Mesothelial cell of epicardium (in vitro differentiated cells): ENCODE measurements at places on chromosomes 2 and 18. TPM values are rescaled to one million over a fixed set of nuclear protein-coding genes. Genes with fewer than 3 reads are reported as not detected.

The ALK gene
- total RNA-seq, result 0.09 to 0.23 TPM (median 0.13 TPM) in 3 replicates

The LHCGR gene
- total RNA-seq, result 0.13 TPM in 1 of 3 replicates, not detected in the others

The PLA2R1 gene
- 14.4 to 15.0 TPM (median 14.8 TPM) in 3 replicates for total RNA-seq

- H3K27ac ChIP-seq, result no peak overlapping the region
- no peak overlapping the region for H3K4me3 ChIP-seq
- no peak for DNase-seq
- H3K4me1 ChIP-seq, result no peaks in the 10 kb centered on the region
These were observed 205.1 kb downstream of the ARL4C start for GRCh38 chr2:234291765-234292204.

- no peaks in the 10 kb centered on the region for H3K4me1 ChIP-seq
- H3K27me3 ChIP-seq, result peaks cover 1% of the 10 kb centered on the region
- H3K36me3 ChIP-seq, result no peaks in the 10 kb centered on the region
- peak; percentile 18 for DNase-seq
- H3K27ac ChIP-seq, result no peak overlapping the region
These were observed 19.9 kb downstream of the SNED1 start for GRCh38 chr2:241018051-241018891.

GRCh38 chr2:107727318-107727717, 99.4 kb upstream of the RGPD4 start:
- H3K4me1 ChIP-seq, result no peaks in the 10 kb centered on the region
- DNase-seq, result no peak
- H3K27ac ChIP-seq, result no peak overlapping the region
- H3K27me3 ChIP-seq, result no peaks in the 10 kb centered on the region
- no peaks in the 10 kb centered on the region for H3K36me3 ChIP-seq

DNA sequence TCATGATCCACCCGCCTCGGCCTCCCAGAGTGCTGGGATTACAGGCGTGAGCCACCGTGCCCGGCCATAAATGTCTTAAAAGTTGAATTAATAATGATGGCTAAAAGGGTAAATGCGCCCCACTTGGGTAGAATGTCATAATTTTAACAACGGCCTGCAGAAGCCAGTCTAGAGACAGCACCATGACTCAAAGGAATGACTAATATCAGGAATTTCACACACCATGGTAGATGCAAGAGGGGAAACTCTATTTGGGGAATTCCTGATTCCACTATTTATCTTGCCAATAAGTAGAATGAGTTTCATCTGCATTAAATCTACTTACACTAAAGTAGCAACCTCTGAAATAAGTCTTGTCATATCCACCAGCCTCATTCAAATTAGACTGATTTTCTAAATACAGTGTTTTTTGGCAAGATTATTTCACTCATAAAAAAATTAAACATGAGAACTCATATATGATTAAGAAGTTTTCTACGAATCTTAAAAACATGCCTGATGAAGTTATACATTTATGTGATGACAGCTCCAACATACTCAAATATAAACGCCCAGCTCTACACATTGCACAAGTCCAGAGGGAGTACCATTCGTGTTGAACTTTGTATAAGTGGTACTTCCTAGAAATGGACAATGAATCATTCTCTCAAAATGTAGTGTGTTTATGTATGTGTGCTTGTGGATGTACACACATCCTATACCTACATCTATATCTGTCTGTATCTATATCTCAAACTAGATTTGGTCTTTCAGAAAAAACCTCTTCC, 309.7 kb downstream of the IRS1 start:
- no peak overlapping the region for H3K27ac ChIP-seq
- no peaks in the 10 kb centered on the region for H3K27me3 ChIP-seq
- no peak overlapping the region for H3K4me3 ChIP-seq
- H3K36me3 ChIP-seq, result no peaks in the 10 kb centered on the region
- DNase-seq, result no peak

DNA sequence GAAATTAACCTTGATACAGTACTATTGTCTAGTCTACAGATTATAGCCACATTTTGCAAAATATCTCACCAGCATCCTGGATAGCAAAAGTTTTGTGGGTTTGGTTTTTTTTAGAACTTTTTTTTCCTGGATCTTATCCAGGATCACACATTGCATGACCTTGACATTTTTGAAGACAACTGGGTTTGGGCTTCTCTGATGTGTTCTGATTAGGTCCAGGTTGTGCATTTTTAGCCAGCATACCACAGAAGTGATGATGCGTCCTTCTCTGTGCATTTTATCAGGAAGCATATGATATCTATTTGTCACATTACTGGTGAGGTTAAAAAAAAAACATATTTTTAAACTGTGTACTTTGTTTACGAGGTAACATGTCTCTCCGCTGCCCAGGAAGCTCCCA, 221.0 kb upstream of the OSR1 start:
- H3K27ac ChIP-seq, result no peak overlapping the region
- H3K36me3 ChIP-seq, result no peaks in the 10 kb centered on the region
- H3K27me3 ChIP-seq, result peaks cover 5% of the 10 kb centered on the region
- no peak overlapping the region for H3K4me3 ChIP-seq
- H3K4me1 ChIP-seq, result peaks cover 34% of the 10 kb centered on the region

DNA sequence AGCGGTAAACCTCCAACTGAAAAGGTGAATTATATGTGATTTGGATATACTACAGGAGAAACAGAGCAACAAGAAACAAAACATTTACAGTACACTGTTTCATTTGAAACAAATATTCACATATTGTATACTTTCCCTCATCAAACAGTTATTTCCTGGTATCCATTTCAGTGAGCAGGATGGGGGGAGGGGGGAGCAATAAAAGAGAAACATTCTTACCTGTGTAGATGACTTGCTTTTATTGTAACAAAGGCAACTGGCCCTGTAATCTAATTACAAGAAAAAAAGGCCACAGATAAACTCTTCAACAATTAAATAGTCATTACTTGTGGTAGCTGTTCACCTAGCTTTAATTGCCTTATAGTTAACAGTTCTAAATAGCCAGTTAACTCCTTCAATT, 3.9 kb upstream of the PPP1CB start:
- H3K27ac ChIP-seq, result no peak overlapping the region
- H3K4me1 ChIP-seq, result peaks cover 15% of the 10 kb centered on the region
- DNase-seq, result no peak

GRCh38 chr2:132470746-132471145, 54.1 kb downstream of the GPR39 start:
- DNase-seq, result no peak
- H3K36me3 ChIP-seq, result no peaks in the 10 kb centered on the region
- H3K27me3 ChIP-seq, result no peaks in the 10 kb centered on the region

GRCh38 chr18:45325778-45326177, 289.5 kb upstream of the SLC14A2 start:
- no peak overlapping the region for H3K27ac ChIP-seq
- H3K36me3 ChIP-seq, result no peaks in the 10 kb centered on the region
- H3K4me1 ChIP-seq, result peaks cover 24% of the 10 kb centered on the region
- DNase-seq, result no peak
- no peak overlapping the region for H3K4me3 ChIP-seq

DNA sequence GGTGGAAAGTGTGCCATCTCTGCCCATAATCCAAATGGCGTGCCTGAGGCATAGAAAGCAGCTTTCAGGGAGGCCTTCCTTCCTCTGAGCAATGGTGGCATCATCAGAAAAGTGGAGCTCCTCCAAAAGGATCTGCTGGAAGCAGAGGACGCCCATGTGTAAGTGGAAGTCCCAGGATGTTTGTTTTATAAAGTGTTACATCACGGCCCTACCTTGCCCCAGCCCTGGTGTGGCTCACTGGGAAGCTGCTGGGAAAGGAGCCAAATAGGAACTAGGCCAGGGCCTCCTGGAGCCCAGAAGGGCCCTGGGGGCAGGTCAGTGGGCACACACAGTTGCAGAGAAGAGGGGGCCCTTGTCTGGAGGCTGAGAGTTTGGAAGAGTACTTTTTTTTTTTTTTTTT, 4.2 kb upstream of the ODC1 start:
- H3K4me3 ChIP-seq, result no peak overlapping the region
- no peak for DNase-seq
- no peak overlapping the region for H3K27ac ChIP-seq
- H3K4me1 ChIP-seq, result peaks cover 6% of the 10 kb centered on the region

The MRO gene
- total RNA-seq, result 0.18 to 0.40 TPM (median 0.29 TPM) in 3 replicates

The ASAP2 gene
- total RNA-seq, result 25.8 to 29.7 TPM (median 26.2 TPM) in 3 replicates

- DNase-seq, result no peak
- H3K27ac ChIP-seq, result no peak overlapping the region
- H3K4me1 ChIP-seq, result peaks cover 17% of the 10 kb centered on the region
- no peak overlapping the region for H3K4me3 ChIP-seq
- H3K27me3 ChIP-seq, result no peaks in the 10 kb centered on the region
These were observed 191.6 kb downstream of the AGPS start for GRCh38 chr2:177584030-177584692.

DNA sequence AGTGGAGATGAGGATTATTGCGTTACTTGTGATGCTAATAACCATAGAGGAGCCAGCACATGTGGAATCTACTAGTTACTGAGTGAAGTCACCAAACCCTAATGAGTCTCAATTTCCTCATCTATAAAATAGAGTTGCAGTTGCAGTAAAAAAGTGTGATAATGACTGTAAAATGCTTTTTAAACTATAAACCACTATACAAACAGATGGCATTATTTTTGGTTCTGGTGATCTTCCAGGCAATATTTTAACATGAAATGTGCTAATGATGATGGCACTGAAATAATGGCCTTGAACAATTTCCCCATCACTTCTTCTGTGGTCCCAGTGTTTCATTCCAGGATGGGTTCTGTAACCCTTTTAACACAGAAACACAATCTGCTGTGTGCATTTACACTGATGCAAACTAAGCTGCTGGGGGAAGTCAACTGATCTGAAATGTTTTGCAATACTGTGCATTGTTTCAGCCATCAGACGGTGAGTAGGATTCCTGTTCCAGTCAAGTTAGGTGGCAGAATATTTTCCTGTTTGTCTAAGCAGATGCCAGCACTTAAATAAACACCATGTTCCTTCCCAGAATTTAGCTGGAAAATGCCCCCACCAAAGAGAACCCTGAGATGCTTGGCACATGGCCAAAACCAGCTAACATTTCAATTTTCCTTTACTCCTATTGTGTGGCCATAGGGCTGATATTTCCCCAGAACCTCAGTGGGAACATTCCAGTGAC, 52.6 kb downstream of the TACR1 start:
- H3K27me3 ChIP-seq, result no peaks in the 10 kb centered on the region
- no peak for DNase-seq
- H3K4me3 ChIP-seq, result no peak overlapping the region
- no peaks in the 10 kb centered on the region for H3K4me1 ChIP-seq

GRCh38 chr2:225177098-225177497, 134.8 kb upstream of the DOCK10 start:
- peaks cover 1% of the 10 kb centered on the region for H3K27me3 ChIP-seq
- H3K27ac ChIP-seq, result no peak overlapping the region
- DNase-seq, result no peak
- no peak overlapping the region for H3K4me3 ChIP-seq
- no peaks in the 10 kb centered on the region for H3K36me3 ChIP-seq

GRCh38 chr18:62101321-62101721, 85.5 kb downstream of the PIGN start:
- H3K4me1 ChIP-seq, result peaks cover 8% of the 10 kb centered on the region
- peaks cover 35% of the 10 kb centered on the region for H3K36me3 ChIP-seq

The SERPINB13 gene
- 0.27 to 0.77 TPM (median 0.38 TPM) in 3 replicates for total RNA-seq

The CBLN2 gene
- 0.53 TPM in 1 of 3 replicates, not detected in the others for total RNA-seq

GRCh38 chr2:189485146-189485545, 43.9 kb downstream of the WDR75 start:
- H3K27me3 ChIP-seq, result no peaks in the 10 kb centered on the region
- H3K27ac ChIP-seq, result peak overlapping the region; percentile 33
- DNase-seq, result no peak
- no peak overlapping the region for H3K4me3 ChIP-seq

- H3K36me3 ChIP-seq, result no peaks in the 10 kb centered on the region
- H3K27ac ChIP-seq, result no peak overlapping the region
- H3K27me3 ChIP-seq, result no peaks in the 10 kb centered on the region
- no peak for DNase-seq
- H3K4me1 ChIP-seq, result peaks cover 29% of the 10 kb centered on the region
These were observed 238.2 kb upstream of the RBMS1 start for GRCh38 chr2:160731856-160732255.

GRCh38 chr2:154452471-154452870, 246.0 kb upstream of the KCNJ3 start:
- peaks cover 7% of the 10 kb centered on the region for H3K4me1 ChIP-seq
- H3K36me3 ChIP-seq, result no peaks in the 10 kb centered on the region
- no peak for DNase-seq
- no peaks in the 10 kb centered on the region for H3K27me3 ChIP-seq
- H3K27ac ChIP-seq, result no peak overlapping the region
- H3K4me3 ChIP-seq, result no peak overlapping the region

GRCh38 chr2:27572998-27573429, 9.8 kb upstream of the ZNF512 start:
- H3K27ac ChIP-seq, result no peak overlapping the region
- no peak overlapping the region for H3K4me3 ChIP-seq
- H3K36me3 ChIP-seq, result peaks cover 16% of the 10 kb centered on the region
- H3K4me1 ChIP-seq, result no peaks in the 10 kb centered on the region
- no peak for DNase-seq

DNA sequence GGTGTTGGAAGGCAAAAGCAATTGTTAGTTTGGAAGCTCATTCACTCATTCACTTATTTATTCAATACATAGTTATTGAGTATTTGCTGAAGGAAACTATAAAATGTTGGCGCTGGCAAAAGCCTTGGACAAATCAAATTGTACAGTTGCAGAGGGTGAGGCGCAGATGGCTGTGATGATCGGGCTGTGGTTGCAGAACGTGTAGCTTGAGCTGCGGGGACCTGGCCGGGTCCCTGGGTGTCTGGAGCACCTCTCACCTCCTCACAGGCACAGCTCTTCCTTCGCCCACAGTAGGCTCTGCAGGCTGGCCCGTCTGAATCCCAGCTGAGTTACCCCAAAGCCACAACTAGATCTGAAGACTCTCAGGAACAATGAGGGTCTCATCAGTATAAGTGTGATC, 72.7 kb downstream of the LDLRAD4 start:
- DNase-seq, result no peak
- peaks cover 28% of the 10 kb centered on the region for H3K4me1 ChIP-seq
- no peaks in the 10 kb centered on the region for H3K27me3 ChIP-seq
- no peak overlapping the region for H3K4me3 ChIP-seq
- no peaks in the 10 kb centered on the region for H3K36me3 ChIP-seq

DNA sequence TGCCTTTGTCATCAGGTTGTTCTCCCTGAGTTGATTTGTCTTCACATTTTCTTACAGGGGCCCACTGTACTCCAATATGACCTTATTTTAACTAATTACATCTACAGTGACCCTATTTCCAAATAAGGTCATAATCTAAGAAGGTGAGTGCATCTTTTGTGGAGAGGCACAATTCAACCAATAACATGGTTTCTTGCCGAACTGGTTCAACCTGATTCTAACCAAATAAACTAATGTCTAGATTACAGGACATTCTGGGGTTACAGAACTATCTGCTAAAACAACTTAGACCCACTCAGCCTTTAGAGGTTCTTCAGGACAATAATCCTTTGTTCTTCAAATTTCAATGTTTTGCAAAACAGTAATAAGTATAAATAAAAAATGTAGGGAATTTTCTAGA, 496.5 kb upstream of the SOX11 start:
- H3K27ac ChIP-seq, result no peak overlapping the region
- DNase-seq, result no peak
- H3K4me1 ChIP-seq, result peaks cover 5% of the 10 kb centered on the region
- peaks cover 2% of the 10 kb centered on the region for H3K36me3 ChIP-seq

The SLC14A1 gene
- total RNA-seq, result 0.20 TPM in 1 of 3 replicates, not detected in the others

The RND3 gene
- 140 to 145 TPM (median 144 TPM) in 3 replicates for total RNA-seq

The MSTN gene
- total RNA-seq, result 0.20 to 0.29 TPM (median 0.22 TPM) in 3 replicates
